NCI-H2081 (cell line): ENCODE measurements at places on chromosomes 7 and 10.
A peak's percentile ranks its signal among the peaks of the same experiment; 100 is the strongest.

- DNase-seq = no peak
These were observed 43.6 kb downstream of the ZNF22 start for GRCh38 chr10:45044290-45044689.

GRCh38 chr7:154167807-154168206, 115.6 kb downstream of the DPP6 start:
- no peak for DNase-seq

GRCh38 chr7:1348096-1348822, 111.0 kb downstream of the MICALL2 start:
- no peak for DNase-seq

DNA sequence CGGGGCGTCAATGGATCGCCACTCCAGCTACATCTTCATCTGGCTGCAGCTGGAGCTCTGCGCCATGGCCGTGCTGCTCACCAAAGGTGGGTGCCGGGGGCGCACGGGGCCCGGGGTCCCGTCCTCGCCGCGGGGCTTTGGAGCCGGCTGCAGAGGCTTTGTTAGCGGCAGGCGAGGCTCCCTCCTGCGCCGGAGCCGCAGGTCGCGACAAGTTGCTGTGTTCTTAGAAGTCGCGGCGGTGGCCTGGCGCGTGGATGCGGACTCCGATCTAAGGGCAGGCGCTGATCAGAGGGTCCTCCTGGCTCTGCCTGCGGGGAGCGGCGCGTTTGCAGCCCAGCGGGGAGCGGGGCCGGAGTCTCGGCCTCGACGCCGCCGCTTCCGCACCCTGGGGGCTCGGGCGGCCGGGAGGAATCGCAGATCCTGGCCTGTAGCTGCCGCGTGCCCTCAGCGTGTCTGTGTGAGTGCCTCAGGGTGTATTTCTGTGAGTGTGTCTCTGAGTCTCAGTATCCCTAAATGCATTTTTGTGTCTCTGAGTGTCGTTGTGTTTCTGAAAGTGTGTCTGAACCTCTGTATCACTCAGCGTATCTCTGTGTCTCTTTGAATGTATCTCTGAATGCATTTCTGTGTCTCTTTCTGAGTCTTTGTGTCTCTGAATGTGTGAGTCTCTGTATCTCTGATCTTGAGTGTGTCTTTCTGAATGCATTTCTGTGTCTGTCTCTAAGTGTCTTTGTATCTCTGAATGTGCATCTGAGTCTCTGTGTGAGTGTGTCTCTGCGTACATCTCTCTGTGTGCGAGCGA, 766 bp downstream of the BAMBI start:
- DNase-seq = peak; percentile 15

DNA sequence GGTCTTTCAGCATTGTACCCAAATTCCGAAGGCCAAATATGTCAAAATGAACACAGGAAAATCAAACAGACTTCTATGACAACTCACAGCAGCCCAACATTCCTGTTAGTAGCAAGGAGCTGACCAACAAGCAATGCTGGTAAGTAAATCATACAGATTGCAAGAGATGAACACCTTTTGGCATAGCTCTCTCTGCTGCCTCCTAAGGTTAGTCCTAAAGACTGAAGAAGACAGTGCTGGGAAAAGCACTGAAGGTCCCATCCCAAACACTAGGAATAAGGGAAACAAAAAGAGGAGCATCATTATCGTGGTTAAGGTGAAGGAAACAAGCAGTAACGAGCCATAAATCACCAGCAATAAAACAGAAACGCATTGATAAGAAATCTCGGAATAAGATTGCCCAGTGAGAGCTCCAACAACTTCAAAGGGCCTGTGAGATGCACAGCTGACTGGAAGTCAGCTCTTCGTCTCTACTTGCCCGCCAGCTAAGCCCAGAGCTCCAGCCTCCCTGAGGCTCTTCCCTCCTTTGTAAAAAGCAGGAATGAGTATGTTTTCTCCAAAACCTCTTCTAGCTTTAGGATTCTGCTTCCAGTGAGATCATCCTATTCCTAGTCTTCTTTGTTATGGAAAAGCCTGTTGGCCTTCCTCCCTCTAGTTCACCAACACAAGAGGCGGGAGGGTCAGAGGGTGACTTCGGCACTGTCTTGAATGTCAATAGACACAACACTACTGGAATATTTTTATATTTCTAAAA, 15.3 kb downstream of the NUDT5 start:
- no peak for DNase-seq

DNA sequence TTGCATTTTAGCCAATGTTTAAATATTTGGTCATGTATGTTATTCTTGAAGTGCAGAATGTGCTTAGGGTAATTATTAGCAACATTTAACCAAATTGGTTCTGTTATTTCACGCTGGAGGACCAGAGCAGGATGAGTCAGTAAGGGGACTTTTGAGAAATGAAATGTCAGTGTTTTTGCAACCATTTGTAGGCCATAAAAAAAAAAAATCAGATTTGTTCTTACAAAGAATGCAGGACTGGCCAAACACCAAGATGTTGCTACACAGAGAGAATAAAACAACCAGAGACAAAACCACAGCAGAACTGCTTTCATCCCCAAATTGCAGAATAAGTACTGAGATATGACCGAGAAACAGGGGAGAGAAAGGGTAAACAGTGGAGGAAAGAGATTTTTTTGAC, 62.1 kb downstream of the TPST1 start:
- DNase-seq = no peak

DNA sequence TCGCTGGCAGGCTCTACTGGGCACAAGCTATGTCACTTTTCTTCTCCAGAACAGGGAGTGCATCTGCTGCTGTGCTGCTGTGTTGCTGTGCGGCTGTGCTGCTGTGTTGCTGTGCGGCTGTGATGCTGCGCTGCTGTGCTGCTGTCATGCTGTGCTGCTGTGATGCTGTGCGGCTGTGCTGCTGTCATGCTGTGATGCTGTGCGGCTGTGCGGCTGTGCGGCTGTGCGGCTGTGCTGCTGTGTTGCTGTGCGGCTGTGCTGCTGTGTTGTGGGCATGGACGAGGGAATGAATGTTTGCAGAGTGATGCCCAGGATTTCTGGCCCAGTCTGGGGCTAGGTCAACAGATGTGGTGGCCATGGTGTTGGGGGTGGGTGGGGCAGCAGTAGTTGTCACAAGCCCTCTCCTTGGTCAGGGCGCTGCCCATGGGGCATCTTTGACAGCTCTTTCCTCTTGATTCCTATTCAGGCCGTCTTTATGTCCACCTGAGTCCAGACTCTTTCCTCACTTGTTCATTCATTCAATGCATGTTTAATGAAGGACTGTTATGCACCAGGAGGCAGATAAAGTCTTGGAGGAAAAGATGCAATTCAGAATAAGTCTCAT, 55.6 kb downstream of the C10orf120 start:
- no peak for DNase-seq

DNA sequence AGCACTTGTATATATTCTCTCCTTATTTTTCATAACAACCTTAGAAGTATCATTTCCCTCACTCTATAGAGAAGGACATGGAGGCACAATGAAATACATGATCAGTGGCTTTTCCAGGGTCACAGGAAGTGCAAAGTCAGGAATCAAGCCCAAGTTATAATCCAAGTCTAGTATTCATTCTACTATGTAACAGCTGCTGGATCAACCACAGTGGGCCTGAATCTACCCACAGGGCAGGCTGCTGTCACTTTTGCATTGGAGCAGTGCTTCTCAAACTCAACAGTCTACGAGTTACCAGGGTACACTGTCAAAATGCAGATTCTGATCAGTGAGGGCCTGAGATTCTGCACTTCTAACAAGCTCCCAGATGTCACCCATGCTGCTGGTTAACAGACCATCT, 18.3 kb downstream of the ZDHHC16 start:
- no peak for DNase-seq

- peak; percentile 6 for DNase-seq
These were observed 45.8 kb downstream of the THSD7A start for GRCh38 chr7:11786186-11786585.

DNA sequence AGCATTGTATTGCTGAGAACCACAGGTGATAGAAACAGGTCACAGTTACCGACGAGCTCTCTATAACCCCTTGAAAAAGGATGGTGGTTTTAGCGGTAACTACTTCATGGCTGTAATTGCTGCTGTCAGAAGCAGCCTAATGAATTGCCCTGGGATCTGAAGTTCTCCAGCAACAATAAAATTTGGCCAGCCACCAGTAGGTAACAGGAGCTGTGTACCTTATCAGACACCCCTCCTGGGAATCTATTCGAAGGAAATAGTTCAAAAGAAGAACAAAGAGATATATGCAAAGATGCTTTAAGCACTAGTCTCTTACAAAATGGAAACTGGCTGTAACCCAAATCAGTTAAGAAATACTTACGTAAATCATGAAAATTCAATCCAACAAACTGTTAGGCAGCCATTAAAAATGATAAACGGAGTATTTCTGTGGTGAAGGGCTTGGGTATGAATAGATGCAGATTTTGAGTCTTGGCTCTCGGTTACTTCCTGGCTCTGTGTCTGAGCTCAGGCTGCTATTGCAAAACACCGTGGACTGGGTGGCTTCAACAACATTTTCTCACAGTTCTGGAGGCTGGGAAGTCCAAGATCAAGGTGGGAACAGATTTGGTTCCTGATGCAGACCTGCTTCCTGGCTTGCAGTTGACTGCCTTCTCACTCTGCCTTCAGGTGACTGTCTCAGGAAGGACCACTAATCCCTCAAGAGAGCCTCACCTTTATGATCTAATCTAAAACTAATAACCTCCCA, 1.6 kb downstream of the MSRB2 start:
- peak; percentile 5 for DNase-seq

- DNase-seq = no peak
These were observed 24.6 kb upstream of the NAMPT start for GRCh38 chr7:106309362-106309761.

- DNase-seq = no peak
These were observed 12.0 kb downstream of the INTS1 start for GRCh38 chr7:1492221-1492620.

- DNase-seq = no peak
These were observed 473.4 kb downstream of the DNAJB6 start for GRCh38 chr7:157809863-157810851.

DNA sequence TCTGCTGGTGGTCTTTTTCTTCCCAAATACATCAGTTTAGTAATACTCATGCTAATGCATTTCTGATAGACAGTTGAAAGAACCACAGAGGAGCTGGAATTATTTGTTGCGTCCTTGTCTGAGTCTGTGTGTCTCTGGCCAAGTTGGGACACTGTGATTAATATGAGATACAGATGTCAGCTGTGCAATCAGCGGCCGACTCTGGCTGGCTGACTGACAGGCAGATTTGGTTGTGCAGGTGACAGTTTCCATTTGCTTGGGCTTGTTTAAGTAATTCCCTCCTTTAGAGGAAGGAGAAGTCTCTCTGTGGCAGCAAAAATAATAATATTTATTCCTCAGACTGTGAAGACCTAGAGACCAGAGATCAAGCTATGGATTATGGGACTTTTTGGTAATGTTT, 176.2 kb upstream of the CHRM2 start:
- DNase-seq = no peak

DNA sequence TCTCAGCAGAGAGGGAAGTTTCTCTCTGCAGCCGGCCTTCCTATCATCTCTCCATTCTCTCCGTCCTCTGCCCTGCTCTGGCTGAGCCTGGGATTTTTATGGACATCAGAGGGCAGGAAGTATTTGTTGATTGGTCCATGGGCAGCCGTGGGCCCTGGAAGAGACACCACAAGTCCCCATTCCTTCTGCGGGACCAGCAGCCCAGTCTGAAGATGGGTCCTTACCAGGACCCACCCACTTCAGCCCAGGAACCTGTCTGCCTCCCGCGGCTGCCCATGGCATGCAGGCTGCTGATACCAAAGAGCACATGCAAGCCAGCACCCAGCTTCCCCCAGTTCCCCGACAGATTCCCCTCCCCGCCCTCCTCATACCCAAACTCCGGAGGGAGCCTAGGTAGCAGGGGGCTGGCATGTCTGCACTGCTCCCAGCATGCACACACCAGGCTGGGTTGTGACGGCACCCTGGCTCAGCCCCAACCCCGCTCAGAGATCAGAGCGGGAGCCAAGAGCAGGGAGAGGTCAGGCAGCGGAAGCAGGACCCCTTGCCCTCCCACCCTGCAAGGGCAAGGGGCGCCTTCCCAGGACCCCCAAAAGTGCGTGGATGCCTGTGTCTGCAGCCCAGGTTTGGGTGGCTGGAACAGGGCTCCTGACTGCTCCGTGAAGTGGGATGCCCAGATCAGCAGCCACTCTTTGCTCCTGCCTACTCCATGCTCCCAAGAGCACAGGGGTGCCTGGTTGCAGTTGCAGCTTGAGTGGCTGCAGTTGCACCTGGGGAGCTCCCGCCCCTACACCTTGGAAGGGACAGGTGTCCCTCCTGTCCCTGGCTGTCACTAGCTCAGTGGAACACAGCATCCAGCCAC, 538.6 kb upstream of the POT1 start:
- DNase-seq = no peak
